Activated CD8-positive, alpha-beta memory T cell treated with anti-CD3 and anti-CD28 coated beads for 1 hour (primary cell): ENCODE measurements at places on chromosomes 7 and 10.

GRCh38 chr7:95933618-95934017 lies 161.3 kb downstream of the DYNC1I1 start:
- no peak for DNase-seq

GRCh38 chr7:43808410-43808809 lies 49.9 kb downstream of the BLVRA start:
- no peak for DNase-seq

DNA sequence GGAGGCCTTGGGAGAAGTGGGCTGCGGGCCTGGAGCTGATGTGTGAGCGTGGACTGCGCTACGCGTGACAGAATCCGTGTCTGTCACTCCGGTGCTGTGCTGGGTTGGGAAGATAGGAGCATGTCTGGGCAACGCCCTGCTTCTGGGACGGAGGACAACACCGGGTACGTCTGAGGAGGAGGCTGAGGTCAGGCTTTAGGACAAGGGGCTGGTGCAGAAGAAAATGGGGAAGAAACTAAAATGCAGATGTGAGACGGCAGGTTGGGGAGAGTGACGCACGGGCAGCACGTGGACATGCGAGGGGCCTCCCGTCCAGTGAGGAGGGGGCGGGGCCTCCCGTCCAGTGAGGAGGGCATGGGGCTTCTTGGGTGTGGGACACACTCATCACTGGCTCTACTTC lies 207.4 kb downstream of the DNAJB6 start:
- DNase-seq, result no peak

DNA sequence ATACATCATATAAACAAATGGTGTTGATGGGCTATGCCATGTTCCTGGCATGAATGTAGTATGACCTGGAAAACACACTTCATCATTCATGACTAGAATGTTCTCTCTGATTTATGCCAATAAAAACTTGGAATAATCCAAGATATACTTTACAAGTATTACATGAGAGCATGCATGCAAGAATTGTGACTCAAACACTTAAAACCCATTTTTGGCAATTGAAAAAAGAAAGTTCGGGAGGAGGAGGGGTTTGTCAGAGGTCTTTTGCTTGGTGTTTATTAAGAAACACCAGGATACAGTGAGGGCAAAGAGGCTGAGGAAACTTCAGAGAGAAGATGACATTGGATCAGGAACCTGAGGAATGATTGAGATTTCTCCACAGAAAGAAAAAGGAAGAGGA lies 10.2 kb upstream of the CUL1 start:
- no peak for DNase-seq

DNA sequence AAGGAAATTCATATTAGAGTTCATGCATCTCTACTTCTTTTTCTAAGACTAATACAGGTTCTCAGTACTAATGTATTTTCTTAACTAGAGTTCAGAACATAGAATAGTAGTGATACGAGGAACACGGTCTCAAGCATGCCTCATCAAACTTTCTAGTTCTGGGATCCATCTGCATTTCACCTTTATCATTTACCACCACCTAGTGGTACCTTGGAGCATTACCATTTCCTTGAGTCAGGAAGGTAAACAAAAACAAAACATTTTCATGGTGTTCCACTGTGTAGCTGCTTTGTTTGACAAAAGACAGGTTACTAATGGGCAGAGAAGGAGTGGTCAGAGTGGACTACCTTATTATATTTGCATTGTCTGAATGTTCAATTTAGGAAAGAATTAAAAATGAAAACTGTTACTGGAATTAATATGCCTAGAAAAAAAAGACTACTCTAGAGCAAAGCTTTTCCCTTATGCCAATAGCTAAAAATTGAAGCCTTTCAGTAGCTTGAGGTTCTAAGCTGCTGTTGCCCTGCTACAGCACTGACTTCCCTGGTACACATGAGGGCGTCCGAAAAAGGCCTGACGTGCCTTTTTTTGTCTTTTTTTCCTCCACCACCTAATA lies 44.5 kb downstream of the STARD3NL start:
- DNase-seq, result no peak

- no peak for DNase-seq
Measured at GRCh38 chr7:29035044-29035740, 77.1 kb upstream of the TRIL start.

- no peak for DNase-seq
Measured at GRCh38 chr10:7792541-7792940, 4.6 kb downstream of the ATP5F1C start.

DNA sequence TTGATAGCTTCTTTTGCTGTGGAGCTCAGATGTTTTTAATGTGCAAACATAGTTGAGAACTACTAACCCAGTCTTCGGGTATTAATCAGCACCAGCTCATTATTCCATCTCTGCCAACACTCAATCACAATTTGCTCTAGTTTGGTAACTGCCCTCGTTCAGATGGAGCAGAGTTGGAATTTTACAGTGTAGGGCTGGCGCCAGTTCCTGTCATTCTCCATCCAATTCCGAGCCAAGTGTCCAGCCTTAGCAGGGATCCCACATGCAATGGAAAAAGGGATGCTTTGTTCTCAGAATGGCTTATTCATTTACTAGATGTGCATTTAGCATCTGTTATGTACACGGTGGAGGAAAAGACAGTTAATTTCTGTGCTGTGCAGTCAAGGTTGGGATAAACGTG lies 504.5 kb upstream of the GALNT17 start:
- no peak for DNase-seq

DNA sequence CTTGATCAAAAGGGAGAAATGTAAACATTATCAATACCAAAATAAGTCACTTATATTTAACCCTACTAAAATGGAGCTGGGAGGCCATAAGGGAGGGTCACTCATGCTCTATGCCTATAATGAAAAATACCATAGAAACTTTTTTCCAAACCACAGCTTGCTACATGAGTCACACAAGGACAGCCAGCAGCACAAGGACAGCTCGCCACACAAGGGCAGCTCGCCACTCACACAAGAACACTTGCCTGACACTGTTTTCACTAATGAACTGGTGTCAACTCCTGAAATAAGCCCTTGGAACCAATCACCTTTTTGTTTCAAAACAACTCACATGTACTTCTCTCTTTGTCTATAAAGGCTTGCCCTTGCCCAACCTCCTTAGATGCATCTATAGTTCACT lies 43.3 kb downstream of the FRMPD2 start:
- no peak for DNase-seq

- no peak for DNase-seq
Measured at GRCh38 chr10:110528224-110528996, 30.7 kb downstream of the DUSP5 start.

- DNase-seq, result no peak
Measured at GRCh38 chr7:26562841-26563240, 271.2 kb downstream of the SNX10 start.

- no peak for DNase-seq
Measured at GRCh38 chr10:62451611-62451975, 77.4 kb downstream of the ZNF365 start.

GRCh38 chr10:11742779-11743298 lies 657 bp downstream of the ECHDC3 start:
- no peak for DNase-seq

- no peak for DNase-seq
Measured at GRCh38 chr10:113960617-113961181, 83.0 kb upstream of the ADRB1 start.

DNA sequence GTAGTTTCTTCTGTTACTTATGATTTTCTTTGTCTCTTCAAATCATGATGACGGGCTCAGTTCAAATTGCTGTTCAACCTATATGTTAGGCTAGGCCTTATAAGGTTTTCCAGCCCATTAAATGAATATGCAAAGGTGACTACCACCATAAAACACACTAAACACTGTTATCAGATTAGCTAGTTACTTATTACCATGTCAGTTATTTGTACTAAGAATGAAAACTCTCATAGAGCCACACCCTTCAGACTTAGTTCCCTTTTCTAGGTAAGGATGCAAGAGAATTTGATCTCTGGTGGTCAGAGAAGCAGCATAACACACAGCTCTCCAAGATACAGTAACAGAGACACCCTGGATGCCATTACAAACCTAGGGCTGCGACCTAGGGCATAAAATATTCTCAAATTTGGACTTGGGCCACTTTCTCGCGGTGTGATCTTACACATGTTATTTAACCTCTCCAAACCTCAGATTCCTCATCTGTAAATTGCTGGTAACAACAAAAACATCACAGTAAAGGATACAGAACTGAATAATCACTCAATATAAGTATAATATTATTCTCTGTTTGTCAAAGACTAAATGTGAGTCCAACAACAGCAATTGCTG lies 35.6 kb downstream of the ANKMY2 start:
- DNase-seq, result no peak

DNA sequence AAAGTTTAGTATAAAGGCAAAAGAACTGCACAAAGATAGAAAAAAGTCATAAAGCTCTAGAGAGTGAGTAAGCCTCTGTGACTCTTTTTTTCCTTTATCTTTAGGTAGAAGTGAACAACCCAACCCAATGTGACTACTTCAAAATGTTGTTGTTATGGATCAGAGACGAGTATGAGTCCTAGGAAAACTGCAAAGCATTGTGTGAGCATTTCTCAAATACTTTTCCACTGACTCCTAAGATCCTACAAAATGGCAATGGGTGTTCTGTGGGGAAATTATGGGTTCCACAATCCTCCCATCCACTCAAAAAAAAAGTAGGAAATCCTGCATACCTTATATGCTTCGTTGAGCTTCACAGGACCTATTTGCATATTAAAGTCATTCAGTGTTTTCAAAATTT lies 177.1 kb downstream of the DGKI start:
- no peak for DNase-seq

- no peak for DNase-seq
Measured at GRCh38 chr10:104447331-104447730, 93.7 kb downstream of the CFAP58 start.
